ENCODE measurements at places on chromosomes 7 and 10.
A peak's percentile ranks its signal among the peaks of the same experiment; 100 is the strongest.

GRCh38 chr7:44604941-44605340, 1.5 kb upstream of the OGDH start:
- DNase-seq = no peak

DNA sequence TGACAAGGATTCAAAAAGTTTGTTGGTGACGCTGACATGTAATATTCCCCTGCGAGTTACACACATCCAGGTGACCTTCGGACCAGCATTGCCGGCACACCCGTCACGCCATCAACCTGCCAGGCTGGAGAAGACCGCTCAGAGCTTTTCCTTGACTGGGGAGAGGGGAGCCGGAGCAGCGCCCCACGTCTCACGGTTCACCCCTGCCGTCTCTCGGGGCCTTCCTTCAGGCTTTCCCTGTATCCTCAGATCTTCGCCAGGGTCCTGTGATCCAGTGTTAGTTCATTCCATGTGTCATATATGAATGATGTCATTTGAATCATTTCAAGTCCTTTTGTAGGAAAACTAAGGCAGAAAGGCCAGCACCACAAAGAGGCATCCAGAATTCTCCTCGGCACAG, 127.8 kb downstream of the MGMT start:
- no peak for DNase-seq

DNA sequence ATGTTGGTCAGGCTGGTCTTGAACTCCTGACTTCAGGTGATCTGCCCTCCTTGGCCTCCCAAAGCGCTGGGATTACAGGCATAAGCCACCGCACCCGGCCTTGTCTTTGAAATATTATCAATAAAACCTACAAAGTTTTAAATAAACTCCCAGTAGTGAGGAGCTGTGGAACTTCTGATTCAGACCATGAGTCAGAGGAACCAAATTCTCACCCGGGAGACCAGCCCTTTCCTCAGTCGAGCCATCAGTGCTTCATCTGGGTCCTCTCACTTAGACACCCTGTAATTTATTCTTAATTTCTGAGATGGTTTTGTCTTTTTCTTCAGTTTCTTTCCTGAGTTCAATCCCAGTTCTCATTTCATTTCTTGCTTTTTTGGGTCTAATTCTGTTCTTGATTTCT, 68.6 kb downstream of the DYNC2I1 start:
- DNase-seq = peak; percentile 47

DNA sequence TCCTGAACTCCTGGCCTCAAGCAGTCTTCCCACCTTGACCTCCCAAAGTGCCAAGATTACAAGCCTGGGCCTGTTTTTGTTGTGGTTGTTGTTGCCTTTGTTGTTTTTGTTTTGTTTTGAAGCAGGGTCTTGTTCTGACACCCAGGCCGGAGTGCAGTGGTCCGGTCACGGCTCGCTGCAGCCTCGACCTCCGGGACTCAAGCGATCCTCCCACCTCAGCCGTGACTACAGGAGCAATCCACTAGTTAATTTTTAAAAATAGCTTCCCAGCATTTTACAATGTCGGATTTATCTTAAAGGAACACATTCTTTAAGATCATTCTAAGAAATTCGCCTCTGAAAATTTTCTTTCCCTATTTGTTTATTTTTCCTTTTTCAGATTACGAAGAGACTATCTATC, 27.7 kb upstream of the AP5Z1 start:
- DNase-seq = no peak

GRCh38 chr7:21141476-21141875, 286.4 kb upstream of the SP4 start:
- DNase-seq = no peak

GRCh38 chr10:21919906-21920305, 83.6 kb downstream of the DNAJC1 start:
- no peak for DNase-seq

- DNase-seq = no peak
Observed at GRCh38 chr10:926075-926698, 5.3 kb downstream of the LARP4B start.

GRCh38 chr10:66931340-66931948, 5.6 kb downstream of the LRRTM3 start:
- DNase-seq = peak; percentile 29

GRCh38 chr10:48773580-48773979, 88.9 kb downstream of the WDFY4 start:
- no peak for DNase-seq

DNA sequence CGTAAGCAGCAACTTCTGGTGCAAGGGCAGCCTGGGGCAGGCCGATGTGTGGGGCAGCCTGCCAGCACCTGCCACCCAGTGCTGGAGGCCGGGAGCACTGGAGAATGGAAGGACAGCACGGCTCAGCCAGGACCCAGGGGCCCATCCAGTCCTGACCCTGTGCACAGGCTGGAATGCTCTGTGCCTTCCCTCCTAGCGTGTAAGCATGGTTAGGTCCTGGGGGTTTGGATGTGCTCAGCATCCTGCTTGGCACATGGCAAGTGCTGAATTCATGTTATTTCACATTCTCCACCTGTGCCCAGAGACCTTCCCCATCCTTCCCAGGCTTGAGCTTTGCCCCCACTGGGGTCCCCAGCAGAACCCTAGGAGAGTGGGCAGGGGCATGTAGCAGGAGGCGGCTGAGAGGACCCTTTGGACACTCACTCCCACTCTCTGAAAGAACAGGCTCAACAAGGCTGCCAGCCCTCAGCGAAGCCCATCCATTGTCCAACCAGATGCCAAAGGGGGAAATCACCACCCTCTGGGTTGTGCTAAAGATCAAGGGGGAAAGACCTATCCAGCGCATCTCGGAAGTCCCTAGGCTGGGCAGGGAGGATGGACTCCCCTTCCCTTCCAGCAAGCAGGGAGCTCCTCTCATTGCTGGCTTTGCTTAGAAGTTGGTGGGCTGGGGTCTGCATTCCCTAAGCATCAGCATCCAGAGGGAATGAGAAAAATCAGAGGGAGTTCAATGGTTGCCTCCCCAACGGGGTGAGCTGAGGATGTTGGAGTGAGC, 29.7 kb downstream of the ANXA8 start:
- no peak for DNase-seq

DNA sequence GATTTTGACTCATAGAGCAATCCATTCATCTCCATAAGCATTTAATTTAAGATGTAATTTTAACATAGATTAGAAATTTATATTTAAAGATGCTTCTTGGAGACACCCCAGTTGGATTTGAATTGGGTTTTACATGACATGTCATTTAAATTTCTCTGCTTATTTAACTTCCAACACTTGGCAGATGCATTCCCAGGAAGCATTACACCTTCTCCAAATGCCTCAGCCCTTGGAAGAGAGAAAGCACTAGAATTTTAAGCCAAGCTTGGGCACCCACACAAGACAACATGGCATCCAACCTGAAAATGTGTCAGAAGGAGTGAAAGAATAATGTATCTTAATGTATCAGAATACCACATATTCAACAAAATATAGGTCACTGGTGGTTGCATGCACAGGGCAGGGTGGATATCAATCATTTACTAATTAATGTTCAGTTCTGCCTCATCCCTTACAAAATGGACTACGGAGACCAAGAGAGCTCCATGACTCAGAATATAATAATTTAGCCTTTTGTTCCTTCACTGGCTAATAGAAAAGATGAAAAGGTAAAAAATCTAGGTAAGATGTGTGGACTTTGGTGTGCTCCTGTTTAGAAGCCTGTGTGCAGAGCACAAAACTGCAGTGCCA, 541.7 kb upstream of the SORCS1 start:
- no peak for DNase-seq

DNA sequence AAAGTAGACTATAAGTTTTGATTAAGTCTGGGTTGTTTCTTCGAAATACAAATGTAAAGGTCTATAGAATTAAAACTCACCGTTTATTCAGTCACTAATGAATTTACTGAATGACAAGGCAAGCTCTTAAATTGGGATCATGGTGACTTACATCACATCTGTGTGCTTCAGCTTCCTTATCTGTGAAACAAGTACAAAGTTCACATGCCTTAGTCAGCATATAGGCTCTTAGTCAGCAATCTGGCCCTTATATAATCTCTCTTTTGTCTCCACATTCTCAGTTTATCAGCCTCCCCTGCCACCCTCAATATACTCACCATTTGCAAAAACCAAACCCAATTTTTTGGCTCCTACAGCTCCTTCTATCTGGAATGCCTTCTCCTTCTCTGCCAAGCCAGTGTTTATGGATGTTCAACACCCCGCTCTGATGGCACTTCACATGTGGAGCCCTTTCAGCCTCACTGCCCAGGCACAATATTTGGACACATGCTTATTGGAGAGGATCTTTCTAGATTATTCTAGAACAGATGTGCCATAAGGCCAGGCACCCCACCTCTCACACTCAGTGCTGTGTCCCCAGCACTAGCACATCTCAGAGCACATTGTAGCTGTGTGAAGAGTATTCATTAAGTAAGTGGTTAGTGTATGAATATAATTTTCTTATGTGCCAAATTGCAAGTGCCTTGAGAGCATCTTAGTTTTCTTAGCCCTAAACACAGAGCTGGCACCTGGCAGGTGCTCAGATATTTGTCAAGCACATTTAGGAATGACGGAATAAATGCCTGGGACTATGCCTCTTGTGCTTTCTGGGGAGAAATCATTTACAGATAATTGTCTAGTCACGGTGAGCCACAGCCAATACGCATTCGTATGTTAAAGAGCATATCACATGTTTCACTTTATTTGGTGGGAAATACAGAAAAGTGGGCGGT, 9.8 kb upstream of the LAMB1 start:
- DNase-seq = no peak

- DNase-seq = no peak
Observed at GRCh38 chr7:6433784-6434615, 13.8 kb downstream of the DAGLB start.

DNA sequence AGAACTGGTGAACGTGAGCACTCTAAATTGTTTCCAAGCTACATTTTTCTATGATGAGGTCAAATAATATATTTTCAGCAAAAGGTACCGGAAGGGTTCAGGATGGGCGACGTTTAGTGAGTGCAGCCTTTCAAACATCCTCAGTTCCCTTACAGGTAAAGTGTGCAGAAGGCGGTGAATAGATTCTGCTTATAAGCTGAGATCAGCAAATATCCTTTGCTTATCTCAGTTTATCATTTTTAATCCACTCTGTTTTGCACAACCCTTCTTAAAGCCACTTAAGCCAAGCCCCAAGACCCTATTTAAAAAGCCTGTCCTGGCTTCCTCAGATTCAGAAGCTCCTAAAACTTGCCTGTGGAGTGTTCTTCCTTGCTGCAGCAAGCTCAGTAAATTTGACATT, 103.1 kb upstream of the DGKB start:
- DNase-seq = no peak

DNA sequence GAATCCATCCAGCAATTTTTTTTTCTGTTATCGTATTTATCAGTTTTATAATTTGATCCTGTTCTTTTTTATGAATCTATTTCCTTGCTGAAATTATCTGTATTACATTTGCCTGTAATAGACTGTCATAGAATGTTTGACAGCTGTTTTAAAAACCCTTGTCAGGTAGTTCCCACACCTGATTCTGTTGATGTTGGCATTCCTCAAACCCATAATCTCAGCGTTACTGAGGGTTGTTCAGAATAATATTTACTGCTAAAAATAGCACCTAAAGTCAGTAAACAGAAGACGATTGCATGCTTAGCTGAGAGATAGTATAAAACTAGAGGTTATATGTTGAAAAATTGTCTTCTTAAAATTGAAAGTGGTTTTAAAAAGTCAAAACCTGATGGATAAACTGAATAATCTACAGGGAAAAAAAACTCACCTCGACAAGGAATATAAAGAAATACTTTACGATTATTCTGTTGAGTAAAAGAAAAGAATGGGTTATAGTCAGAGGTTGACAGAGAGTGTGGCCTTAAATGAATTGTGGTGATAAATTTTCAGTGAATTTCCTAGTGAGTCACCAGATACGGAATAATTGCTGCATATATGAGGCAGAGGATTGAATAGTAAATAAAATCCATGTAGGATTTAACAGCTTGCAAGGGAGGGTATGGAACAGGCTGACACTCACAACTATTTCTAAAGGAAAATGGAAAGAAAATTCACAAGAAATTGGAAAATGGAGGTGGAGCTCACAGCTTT, 824.1 kb upstream of the IGFBP3 start:
- no peak for DNase-seq

GRCh38 chr10:92327445-92328433, 36.8 kb downstream of the MARCHF5 start:
- DNase-seq = peak; percentile 8

DNA sequence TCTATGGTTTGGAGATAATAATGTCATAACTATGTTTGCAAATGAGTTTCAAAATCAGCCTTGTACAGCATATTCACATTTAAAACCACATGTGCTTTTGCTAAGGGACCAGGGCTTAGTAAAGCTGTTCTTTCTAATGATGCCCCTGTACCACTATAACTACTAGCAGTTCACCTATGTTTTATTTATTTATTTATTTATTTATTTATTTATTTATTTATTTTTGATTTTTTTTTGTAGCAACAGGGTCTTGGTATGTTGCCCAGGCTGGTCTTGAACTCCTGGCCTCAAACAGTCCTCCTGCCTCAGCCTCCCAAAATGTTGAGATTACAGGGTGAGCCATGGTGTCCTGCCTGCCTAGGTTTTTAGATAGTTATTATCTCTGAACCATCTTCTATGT, 96.9 kb downstream of the CFAP58 start:
- DNase-seq = no peak

- no peak for DNase-seq
Observed at GRCh38 chr7:118580743-118581382, 356.4 kb downstream of the ANKRD7 start.

DNA sequence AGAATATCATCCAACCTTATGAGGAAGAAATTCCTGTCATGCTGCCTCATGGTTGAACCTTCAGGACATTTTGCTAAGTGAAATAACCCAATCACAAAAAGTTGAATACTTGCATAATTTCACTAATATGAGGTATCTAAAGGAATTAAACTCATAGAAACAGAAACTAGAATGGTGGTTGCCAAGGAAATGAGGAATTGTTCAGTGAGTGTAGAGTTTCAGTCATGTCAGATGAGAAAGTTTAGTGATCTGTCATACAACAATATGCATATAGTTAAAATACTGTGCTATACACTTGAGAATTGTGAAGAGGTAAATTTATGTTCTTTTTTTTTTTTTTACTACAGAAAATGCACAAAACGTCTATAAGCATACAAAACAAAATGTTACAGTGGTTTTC, 60.7 kb downstream of the R3HCC1L start:
- peak; percentile 1 for DNase-seq

DNA sequence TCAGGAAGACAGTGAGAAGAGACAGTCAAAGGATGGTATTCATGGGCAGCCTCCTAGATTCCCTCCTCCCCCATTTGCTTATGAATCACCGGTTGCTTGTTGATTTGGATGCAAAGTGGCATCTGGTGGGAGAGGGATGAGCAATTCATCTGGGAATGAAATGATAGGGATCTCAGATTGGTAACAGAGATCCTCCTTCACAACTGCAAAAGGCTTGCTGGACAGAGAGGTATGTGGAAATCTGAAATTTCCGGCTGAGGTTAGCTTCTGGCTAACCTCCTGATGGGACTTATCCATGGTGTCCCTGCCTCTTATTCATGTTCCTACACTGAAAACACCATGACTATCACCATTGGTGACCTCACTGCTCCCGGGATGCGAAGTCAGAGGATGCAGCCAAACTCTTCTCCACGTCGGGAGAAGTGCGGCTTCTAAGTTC, 48.4 kb upstream of the PODXL start:
- peak; percentile 18 for DNase-seq

- no peak for DNase-seq
Observed at GRCh38 chr7:76351372-76351771, 7.4 kb downstream of the YWHAG start.

Measured in stromal cell of bone marrow (primary cell).